ENCODE measurements at places on chromosomes 11 and 22.
A peak's percentile ranks its signal among the peaks of the same experiment; 100 is the strongest.

GRCh38 chr11:19670030-19670791, 42.4 kb upstream of the NAV2 start:
- no peak for DNase-seq

GRCh38 chr11:65119670-65119995, 2.1 kb upstream of the ZNHIT2 start:
- DNase-seq, result no peak

DNA sequence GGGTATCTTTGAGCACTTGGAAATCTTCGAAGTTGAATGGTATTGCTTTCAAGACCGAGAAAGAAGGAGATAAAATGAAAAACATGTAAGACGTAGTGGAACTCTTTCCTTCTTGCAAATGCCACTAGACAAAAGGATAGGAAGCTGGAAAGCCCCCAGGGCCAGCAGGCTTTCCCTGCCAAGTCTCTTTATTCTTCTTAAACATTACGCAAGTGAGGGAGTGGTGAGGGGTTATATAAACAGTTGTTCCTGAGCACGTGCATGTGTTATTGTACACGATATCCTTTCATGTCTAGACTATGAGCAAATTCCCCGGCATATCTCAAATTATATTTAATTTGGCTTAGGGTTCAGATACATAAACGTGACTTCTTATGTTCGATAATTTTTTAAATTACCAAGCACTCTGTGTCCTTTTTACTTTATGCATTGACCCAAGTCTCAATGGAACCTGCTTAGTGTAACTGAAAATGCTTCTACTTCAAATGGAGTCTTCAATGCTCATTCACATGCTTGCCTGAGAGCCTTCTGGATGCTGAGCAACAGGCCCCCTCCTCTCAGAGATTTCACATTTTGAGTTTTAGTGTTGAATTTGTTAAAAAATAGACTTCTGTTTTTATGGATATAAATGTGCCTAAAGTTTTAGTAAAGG, 59.0 kb downstream of the PPP2R1B start:
- DNase-seq, result peak; percentile 76

DNA sequence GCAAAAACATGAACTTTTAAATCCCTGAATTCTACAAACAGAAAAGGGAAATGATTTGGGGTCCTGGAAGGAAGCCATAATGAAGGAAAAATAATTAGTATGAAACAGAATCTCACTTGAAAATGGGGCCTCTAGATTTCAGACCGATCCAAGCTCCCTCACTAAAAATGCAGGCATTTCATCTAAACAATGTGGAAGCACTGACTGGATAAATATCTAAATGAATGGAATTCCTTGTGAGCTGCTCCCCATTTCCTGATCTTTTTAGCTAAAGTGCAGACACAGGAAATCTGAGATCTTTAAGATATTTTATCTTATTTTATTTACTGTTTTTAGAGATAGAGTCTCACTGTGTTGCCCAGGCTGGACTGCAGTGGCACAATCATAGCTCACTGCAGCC, 1255.8 kb downstream of the LRRC4C start:
- DNase-seq, result no peak

DNA sequence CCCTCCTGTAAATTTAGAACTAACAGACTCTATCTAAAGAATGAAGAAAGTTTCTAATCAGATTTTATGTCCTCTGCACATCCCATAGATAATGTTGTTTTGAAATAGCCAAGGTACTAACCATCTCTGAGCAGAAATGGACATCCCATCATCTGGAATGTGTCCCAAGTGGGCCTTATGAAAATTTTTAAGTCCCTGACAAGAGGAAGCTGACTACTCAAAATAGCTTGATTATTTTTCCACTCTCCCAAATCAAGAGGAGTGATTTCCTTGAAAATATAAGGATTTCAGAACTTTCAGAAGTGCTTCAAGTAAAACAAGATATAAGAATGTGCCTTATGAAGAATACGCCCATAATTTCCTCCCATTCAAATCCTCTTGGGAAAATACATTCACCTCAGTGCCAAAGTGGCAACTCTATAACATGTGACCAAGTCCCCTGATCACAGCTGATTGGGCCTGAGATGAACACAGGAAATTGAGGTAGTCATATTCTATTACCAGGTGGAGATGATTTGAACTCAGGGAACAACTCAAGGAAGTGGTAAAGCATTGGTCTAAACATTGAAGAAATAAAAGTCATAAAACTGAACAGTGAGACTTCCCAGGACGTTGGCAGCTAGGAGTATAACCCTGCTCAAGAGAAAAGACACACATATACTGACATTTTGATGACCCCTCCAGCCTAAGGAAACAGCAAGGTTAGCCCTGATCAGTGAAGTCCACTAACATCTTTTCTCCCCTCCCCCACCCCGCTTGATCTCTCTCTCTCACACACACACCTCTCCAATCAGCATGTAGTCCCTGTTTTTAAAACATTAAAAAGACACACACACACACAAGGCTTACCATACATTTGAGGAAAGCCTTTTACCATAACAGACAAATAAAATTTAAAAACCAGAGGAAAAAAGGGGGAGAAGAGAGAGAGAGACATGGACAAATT, 70.8 kb upstream of the TEAD1 start:
- DNase-seq, result peak; percentile 54

DNA sequence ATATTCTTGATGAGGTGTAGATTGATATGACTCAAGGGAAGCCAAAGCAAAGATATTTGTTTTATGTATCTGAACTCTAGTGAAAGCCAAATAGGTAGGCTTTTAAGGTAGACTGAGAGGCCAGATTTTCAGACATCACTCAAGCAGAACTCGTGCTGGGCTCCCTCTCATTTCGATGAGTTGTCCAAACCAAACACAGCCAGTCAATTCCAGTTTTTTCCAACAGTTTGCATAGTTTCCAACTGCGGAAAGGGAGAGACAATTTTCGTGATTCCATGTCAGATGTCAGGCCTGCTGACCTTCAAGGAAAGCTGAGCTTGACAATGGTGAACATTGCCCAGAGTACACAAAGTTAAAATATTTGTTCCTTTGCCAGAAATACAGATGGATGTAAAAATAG, 110.9 kb upstream of the MPPED2 start:
- peak; percentile 69 for DNase-seq

DNA sequence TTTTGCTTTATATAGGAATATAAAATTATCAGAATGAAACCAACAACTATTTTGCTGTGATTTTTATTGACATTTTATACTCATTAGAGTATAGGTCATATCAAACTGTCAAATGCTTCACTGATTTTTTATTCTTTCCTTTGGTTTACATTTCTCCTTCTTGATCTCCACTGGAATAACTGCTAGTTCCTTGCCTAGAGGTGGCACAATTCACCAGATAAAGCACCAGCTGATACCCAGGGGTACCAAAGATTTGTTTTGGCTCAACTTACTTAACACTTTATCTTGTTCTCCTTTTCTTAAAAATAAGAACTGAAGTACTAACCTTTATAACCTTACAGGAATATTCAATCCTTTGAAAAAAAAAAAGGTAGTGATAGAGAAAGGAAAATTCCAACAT, 725.1 kb upstream of the CHORDC1 start:
- DNase-seq, result peak; percentile 0

GRCh38 chr11:11533057-11533456, 88.7 kb downstream of the GALNT18 start:
- no peak for DNase-seq

GRCh38 chr11:67671211-67671520, 3.3 kb downstream of the ALDH3B2 start:
- DNase-seq, result no peak

GRCh38 chr22:27866135-27867084, 52.6 kb downstream of the PITPNB start:
- DNase-seq, result peak; percentile 92

DNA sequence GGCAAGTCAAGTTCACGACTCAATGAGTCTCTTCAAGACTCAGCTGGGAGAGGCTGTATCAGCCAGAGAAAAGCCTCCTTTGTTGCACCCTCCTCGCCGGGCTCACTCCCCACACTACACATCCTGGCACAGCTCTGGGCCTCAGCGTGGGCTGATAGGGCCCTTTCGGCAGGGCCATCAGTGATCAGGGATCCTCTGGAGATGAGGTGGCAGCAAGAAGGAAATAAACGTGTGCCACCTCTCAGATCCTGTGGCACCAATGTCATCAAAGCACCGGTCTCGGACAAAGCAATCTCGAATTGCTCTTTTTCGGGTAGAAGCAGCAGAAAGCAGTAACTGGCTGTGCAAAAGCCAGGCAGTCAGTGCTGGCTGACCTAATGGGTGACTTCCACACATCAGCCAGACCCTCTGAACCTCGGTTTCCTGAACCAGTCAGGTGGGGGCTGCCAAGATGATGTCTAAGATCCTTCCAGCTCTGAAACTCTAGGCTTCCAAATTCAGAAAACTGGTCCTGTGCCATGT, 2.1 kb downstream of the EHD1 start:
- no peak for DNase-seq

DNA sequence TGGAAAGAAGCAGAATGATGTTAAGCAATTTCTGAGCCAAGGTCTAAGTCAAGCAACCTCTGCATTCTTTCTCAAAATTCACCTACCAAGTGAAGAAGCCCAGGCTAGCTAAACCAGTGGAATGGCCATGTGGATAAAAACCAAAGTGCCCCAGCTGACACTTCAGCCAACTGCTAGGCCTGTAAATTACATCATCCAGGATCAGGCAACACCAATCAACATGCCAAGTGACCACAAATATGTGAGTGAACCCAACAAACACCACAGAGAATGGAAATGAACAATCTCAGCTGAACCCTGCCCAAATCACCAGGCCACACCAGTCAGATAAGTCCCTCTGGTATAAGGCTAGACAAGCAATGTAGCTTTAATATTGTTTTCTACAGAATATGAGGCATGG, 25.1 kb upstream of the FJX1 start:
- no peak for DNase-seq

GRCh38 chr11:34827228-34827627, 89.0 kb downstream of the APIP start:
- DNase-seq, result no peak

GRCh38 chr11:11640152-11640551, 18.3 kb upstream of the GALNT18 start:
- DNase-seq, result no peak

GRCh38 chr11:2942872-2943710, 13.9 kb upstream of the PHLDA2 start:
- no peak for DNase-seq

DNA sequence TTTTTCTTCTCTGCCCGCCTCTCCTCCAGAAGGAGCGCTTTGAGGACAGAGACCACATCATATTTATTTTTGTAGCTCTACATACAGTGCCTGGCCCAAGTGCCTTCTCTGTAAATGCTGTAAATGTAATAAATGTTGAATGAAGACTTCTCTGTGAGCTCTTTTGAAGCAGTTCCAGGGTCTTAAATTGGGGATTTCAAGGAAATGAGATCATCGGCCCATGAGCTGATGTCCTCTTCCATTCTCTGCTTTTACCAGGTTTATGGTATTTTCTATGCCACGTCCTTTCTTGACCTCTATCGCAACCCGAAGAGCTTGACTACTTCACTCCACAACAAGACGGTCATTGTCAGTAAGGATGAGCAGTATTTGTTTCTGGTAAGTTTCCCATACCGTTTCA, 165.7 kb upstream of the SORL1-AS1 start:
- DNase-seq, result no peak

DNA sequence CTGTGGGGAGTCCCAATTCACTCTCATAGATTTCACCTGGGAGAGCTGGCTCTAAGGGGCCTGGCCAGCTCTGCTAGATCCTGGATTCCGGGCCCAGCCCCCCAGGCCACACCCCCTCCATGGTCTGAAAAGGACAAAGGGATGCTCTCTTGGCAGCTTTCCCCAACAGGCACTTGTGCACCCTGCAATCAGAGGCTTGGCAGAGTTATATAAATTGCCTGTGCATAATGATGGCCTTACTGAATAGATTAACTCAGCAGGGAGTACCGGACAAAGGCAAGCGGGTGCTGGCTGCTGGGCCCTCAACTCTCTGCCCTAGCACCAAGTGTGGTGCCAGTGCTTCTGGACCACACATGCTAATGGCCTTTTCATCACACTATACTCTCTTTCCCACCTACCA, 461.6 kb downstream of the BUD13 start:
- DNase-seq, result no peak

GRCh38 chr11:114061048-114061680, 1.7 kb downstream of the ZBTB16 start:
- peak; percentile 65 for DNase-seq

DNA sequence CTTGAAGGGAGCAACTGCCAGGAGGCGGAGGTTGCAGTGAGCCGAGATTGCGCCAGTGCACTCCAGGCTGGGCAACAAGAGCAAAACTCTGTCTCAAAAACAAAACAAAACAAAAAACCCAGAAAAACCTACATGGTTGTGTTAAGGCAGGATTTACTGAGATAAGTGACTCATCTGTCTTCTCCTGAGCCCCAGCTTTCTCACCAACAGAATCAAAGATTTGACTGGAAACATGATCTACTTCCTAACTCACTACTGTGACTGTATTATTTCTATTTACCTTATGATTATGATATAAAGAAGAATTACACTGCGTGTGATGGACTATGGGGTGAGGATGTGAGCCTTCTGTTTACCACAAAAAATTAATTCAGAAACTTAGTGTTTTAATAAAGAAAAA, 21.8 kb downstream of the FAM118B start:
- DNase-seq, result no peak

DNA sequence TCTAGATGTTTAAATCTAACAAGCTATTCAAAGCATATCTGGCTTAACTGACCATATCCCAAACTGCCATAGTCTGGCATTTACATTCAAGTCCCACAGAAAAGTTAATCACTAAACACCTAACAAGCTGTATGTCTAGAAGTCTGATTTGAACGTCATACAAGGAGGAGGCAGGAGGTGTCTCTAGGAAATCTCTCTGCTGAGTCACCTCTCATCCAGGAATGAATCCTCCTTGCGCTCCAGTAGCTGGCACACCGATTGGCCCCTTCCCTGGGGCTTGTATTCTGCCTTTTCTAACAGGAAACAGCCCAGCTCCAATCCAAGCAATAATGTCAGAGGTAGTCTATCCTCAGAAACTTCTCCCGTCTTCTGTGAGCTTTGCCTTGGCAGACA, 31.8 kb downstream of the FEZ1 start:
- no peak for DNase-seq

DNA sequence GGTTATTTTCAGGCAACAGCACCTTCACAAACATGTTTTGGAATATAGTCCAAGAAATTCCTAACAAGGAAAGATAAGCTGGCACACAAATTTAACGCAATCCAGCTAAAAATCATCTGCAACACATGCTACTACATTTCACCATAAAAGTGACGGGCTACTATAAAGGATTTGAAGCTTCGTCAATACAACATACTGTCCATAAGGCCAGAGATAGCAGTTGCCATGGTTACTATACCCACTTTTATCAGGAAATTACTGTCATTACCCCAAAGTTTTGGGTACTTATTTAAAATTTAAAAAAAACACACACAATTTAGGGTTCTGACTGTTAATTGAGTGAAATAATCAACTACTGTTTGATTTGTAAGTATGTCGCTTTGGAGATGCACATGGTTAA, 6.9 kb downstream of the PHF21A start:
- no peak for DNase-seq

DNA sequence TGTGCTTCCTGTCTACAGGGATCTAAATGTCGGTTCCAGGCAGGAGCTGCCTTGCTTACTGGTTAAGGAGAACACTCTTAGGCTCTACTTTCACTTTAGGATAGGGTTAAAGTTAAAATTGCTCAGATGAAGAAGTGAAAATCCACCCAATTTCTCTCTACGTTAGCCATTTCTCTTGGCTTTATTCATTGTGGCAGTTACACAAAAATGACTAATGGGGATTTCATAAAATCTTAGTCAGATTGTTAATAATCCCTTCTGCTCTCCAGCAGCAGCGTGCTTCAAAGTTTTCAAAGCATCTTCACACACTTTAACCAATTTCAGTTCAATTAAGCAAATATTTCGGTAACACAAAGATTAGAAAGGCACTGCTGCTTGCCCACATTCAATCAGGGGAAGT, 58.4 kb upstream of the RCN1 start:
- DNase-seq, result no peak

GRCh38 chr11:761526-762108, 14.4 kb downstream of the TALDO1 start:
- no peak for DNase-seq
